ENCODE measurements at places on chromosomes 3 and 15. TPM values are rescaled to one million over a fixed set of nuclear protein-coding genes. Genes with fewer than 3 reads are reported as not detected.

GOLGA6L7 gene
- total RNA-seq: not detected

CD200 gene
- not detected for total RNA-seq

EBLN2 gene
- total RNA-seq: 0.70 TPM

CPEB1 gene
- total RNA-seq: 2.9 TPM

PLSCR5 gene
- total RNA-seq: not detected

APH1B gene
- total RNA-seq: 26.4 TPM

GP9 gene
- total RNA-seq: not detected

SERPINI2 gene
- total RNA-seq: not detected

CGGBP1 gene
- 33.4 TPM for total RNA-seq

ERICH6 gene
- not detected for total RNA-seq

FAM240A gene
- total RNA-seq: not detected

TIGIT gene
- total RNA-seq: not detected

UNC13C gene
- total RNA-seq: not detected

ZIC4 gene
- total RNA-seq: not detected

FBXW12 gene
- not detected for total RNA-seq

TRIP4 gene
- total RNA-seq: 27.9 TPM
